ENCODE measurements at places on chromosomes 3 and 15. TPM values are rescaled to one million over a fixed set of nuclear protein-coding genes. Genes with fewer than 3 reads are reported as not detected.

DNA sequence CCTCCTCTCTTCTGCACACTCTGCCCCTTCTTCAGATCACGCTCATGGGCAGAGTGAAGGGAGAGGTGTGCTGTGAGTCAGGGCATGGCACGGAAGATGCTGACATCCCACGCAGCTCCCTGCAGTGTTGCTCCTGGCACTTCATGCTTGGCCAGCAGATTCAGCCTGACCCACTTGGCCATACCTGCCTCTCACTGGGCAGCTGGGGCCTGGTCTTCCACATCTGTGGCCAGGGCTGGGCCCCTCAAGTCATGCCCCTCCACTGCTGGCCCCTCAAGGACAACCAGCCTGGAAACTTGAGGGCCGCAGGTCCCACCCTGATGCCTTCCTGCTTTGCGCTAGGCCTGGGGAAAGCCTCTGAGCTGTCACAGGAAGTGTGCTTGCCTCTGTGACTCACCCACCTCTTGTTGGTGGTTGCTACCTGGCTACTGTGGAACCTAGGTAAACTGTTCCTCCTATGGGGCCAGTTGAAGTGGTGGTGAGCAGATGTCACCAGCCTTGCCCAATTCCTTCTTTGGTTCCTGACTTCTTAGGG lies 48.7 kb downstream of the BSN start:
- no peak for DNase-seq

- no peak for DNase-seq
Measured at GRCh38 chr15:40162552-40162951, 1.7 kb downstream of the BUB1B start.

DNA sequence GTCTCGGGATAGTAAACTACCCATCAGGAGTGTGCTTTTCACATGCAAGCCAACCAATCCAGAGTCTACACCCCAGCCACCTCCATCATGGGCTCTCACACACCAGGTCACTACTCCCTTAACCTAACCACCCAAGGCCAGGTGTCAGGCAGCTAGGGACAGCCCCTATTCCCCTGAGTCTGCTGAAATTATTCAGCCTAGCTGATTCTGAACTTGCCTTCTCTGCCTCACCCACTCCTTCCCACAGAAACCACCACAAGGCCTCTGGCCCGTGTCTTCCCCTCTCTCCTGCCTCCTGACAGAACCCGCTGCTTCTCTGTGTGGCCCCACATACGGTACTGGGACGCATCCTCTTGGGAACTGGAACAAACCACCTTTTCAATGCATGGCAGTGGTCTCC lies 82.1 kb downstream of the PCSK6 start:
- peak; percentile 15 for DNase-seq

DNA sequence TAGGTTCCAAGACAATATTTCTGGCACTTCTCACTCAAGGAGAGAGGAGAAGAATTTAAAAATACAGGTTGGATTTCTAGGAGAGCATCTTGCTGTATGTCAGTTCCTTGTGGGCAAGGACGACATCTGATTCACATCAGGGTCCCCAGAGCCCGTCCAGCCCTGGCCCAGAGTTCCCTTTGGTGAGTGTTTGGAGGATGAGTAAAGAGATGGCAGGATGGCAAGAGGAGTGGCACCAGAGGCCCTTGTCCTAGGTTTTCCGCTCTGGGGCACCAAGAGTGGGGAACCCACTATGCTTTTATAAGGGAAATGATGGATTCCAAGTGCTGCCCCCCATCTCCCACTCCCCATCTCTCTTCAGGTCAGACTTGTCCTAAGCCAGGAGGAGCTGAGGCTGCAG lies 181.8 kb downstream of the TBC1D2B start:
- no peak for DNase-seq

DNA sequence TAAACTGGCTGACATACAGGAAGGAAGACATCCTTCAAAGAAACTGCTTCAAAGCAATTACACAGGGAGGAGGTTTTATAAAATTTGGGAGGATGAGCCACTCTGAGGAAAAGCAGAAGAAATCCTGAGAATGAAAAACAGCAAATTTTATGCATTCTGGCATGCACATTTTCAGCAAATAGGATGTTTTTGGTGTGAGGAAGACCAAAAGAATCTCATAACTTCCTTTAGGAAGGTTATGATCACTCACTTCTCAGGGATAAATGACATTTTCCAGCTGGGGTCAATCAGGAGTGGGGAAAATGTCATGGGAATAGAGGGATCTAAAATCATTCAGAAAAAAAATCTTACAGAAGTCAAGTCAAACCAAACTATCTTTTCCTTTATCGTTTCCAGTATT lies 371.7 kb upstream of the CNTN6 start:
- DNase-seq = no peak

- no peak for DNase-seq
Measured at GRCh38 chr15:65767264-65767595, 24.9 kb downstream of the DENND4A start.

DNA sequence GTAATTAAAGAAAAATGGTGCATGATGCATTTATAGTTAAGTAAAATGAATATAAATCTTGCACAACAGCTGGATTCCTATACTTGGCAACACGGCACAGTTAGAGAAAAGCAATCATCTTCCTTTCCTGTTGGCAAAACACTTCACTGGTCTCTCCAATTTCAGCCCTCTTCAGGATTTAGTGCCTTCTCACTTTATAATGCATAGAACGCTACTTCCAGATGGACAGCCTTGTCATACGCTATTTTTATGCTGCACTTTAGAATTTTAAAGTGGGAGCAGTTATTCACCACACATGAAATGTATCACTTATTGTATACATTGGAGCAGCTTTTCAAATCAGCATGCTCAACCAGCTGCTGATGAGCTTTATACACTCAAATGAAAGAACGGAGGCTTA lies 194.4 kb upstream of the GBE1 start:
- no peak for DNase-seq

DNA sequence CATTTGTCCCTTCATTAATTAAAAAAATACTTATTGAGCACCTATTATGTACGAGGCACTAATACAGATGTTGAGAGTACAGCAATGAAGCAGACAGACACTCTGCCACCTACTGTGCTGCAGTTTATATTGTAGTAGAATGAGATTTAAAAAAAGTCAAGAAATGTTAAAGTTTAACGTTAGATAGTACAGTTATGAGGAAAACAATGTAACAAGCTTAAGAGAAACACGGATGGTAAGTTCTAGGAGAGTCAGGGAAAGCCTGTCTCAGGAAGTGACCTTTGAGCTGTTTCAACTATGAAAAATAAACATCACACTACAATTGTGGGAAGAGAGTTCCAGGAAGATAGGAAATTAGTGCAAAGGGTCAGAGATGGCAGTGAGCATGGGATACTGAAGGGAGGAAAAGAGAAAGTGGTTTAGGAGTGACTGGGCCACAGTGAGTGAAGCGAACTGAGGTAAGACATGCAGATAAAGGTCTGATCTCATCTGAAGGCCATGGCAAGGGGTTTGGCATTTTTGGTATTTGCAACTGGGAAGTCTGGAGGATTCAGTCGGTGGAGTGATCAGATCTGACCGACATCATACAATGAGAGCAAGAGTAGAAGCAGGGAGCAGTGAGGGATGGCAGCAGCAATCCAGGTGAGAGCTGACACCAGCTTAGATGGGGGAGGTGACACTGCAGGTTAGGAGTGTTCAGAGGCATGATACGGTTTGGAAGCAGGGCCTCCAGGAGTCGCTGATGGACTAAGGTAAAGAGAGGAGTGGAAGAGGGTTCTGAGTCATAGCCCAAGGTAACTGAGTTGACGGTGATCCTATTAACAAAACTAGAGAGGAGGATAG lies 28.5 kb downstream of the PLSCR4 start:
- no peak for DNase-seq

DNA sequence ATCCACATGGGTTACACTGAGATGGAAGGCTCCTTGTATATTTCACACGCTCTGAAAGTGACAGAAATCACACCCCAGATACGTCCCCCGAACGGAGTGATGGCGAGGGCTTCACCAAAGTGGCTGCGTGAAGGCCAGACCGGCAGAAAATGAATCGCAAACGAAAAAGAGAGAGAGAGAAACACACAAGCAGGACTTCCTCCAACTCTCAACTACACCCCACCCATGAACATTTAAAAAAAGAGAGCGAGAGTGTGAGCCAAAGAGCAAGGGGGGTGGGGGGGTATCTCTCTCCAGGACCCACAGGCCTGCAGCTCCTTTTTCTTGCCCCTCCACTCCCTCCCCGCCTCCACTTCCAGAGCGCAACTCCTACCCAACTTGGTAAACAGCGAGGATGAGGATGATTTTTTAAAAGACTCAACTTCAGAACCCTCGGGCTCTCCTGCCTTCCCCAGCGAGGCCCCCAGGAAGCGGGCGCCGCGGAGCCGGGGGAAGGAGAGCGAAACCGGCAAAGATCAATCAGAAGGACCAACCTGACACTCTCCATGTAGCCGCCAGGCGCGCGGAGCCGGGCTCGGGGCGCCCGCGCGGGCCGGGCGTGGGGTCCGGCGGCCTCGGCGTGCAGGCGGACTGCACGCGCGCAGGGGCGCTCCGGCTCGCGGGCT lies 519.1 kb downstream of the FOXP1 start:
- no peak for DNase-seq

DNA sequence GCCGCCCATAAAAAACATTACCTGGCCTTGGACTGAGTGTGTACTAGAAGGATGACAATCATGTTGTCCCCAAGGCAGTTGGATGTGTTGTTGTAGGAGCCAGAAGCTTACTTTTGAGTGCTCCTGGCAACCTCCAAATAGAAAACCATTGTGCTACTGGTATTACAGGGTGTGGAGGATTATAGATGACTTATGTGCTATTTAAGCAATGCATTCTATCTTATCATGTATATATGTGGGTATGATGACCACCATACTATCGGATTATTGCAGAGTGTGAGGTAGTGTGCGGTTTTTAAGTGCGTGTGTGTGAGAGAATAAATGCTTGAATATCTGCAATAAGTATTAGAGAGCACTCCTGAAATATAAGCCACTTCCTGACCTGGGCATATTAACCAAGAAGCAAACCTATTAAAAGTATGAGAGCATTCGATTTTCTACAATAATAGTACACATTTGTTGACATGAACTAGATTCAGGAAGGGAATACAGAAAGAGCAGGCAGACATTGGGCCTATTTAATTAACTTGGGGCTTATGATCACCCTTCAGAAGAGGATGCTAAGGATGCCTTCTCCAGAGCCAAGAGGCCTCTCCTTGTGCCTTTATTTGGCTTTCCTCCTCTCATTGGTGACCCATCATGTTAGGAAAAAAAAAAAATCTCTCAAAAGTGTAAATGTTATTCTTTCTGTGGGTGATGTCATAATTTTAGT lies 11.7 kb upstream of the MBNL1 start:
- no peak for DNase-seq

DNA sequence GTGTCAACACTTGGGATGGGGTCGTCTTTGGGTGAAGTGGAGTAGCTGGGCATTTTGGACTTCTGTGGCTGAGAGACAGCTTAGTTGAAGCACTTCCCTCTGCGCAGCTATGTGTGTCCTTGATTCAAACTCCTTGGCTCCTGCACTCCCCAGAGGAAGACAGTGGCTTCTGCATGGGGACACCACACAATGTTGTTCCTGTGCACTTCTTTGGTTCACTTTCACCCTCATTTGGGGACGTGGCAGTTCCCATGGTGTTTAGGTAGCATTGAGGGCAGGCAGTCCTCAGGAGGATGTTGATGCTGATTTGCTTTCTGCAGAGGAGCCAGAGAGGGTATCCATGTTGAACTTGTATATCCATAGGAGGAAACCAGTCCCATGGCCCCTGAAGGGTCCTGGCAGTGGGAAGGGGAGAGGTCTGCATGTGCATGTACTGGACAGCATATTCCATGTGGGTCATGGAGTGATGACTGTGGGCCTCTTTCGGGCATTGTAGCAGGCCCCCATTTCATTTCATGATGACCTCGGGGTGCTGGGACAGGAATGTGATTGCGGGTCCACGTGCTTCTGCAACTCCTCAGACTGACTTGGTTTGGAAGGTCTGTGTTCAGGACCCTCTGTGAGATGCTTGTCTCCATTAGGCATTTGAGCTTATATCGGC lies 135.4 kb downstream of the SNRPN start:
- DNase-seq = no peak

- DNase-seq = no peak
Measured at GRCh38 chr3:13122081-13123012, 49.1 kb upstream of the IQSEC1 start.

DNAH12 gene
- 0.19 TPM for total RNA-seq

CSTA gene
- 2.1 TPM for total RNA-seq

MYLK gene
- total RNA-seq = 1.6 TPM

XCR1 gene
- total RNA-seq = 0.13 TPM

WHAMM gene
- 4.2 TPM for total RNA-seq

SLC6A1 gene
- total RNA-seq = not detected

Measured in GM12878 (cell line).